CD4-positive, CD25-positive, alpha-beta regulatory T cell (primary cell): ENCODE measurements at places on chromosomes 6 and 20. TPM values are rescaled to one million over a fixed set of nuclear protein-coding genes. Genes with fewer than 3 reads are reported as not detected.

GRCh38 chr6:167479901-167480648 is 155.2 kb downstream of the TTLL2 start:
- DNase-seq: no peak

The LY6G6F gene
- total RNA-seq: 1.5 TPM

DNA sequence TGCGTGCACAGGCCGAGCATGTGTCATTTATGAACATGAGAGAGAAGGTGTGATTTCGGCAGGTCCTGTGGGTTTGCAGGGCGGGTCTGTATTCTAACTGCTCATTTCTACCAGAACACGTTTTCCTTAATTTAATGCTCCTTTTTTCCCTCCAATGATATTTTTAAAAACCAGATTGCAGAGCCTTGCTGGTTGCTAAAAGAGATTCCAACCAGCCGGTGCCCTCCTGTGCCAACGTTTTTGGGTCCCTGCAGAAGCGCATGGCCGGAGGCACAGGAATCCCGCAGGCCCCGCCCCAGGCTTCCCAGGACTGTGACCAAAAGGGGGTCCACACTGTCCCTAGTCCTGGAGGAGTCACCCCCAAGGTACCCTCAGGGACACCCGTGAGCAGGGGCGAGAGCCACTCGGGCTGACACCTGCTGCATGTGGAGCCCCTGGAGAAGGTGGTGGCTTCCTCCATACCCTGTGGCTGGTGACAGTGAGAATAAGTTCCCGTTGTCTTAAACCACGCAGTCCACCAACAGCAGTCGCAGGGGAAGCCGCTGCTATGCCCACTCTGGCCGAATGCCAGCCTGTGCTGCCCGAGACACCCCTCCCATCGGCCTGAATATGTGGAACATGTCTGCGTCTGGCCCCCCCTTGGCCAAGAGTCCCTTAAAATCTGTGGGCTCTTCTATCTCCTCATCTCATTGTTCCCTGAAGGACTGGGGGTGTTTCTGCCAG is 15.7 kb upstream of the NTSR1 start:
- DNase-seq: no peak

GRCh38 chr6:87407901-87408720 is at the start of gene CFAP206:
TSS of gene CFAP206 (plus strand) at chr6:87407972. CDS start at chr6:87409840, 1,868 bp downstream.
- DNase-seq: peak; percentile 82

GRCh38 chr20:15991279-15991678 is 582.0 kb downstream of the KIF16B start:
- no peak for DNase-seq

The C4B gene
- total RNA-seq: 3.6 TPM

DNA sequence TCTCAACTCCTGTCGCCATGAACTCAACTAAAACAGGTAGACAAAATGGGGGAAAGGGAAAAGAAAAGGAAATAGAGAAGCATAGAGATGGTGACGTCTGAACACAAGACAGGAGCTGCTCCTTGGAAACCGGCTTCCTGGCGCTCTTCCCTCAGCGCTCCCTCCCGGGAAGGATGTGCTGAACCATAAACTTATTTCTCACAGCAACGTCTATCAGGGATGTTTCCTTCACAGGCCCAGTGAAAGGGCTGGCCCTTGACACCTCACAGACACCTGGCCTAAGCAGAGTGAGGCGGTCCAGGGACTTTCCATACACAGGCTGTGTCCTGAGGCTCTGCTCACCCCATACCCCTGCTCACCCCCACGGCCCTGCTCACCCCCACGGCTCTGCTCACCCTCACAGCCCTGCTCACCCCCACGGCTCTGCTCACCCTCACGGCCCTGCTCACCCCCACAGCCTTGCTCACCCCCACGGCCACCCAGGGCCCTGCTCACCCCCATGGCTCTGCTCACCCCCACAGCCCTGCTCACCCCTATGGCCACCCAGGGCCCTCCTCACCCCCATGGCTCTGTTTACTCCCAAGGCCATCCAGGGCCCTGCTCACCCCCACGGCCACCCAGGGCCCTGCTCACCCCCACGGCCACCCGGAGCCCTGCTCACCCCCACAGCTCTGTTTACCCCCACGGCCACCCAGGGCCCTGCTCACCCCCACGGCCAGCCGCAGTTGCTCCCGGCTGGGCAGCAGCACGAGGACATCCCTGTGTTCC is 653 bp downstream of the FRMD1 start:
- DNase-seq: no peak

DNA sequence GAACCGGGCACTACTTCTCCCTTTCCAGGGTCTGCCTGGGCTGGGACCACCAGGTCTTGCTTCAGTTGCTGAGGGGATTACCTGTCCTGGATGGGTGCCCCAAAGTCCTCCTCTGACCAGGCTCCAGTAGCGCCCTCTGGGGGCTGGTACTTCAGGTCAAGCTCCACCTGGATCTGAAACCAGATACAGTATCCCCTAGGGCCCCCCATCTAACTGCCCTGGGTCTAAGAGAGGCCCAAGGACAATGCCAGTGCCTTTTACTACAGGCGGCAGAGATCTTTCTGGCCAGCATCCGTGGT is 11.2 kb upstream of the SPAG4 start:
- no peak for DNase-seq

DNA sequence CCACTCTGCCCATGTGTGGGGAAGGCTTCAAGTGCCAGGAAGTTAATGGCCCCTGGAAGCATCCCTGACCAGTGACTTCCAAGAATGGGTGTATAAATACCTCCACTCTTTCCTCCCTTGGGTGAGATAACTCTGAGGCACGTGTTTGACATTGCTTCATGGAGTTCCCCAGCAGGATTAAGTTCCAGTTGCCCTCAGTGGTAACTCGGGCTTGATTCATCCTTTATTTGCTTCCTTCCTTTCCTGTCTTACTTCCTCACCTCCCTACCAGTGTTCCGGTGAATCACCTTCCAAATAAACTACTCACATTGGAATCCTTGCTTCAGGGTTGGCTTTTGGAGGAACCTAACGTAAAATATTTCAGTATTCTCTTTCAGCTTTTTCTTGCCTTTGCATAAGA is 84.6 kb upstream of the JAG1 start:
- DNase-seq: no peak

DNA sequence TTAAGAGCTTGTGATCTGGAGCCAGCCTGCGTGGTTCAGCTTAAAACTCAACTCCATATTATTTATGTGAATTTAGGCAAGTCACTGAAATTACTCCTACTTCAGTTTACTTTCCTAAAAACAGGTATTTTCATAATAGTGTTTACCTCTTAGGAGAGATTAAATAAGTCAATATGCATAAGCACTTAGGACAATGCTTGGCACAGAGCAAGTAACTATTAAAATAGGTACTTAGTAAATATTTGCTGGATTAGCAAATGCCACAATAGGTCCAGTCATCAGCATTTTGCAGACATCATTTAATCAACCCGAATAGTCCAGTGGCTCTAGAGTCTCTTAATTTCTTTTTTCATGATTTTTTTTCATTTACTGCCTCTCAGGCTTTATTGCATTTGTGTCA is 78.6 kb upstream of the PTPRK start:
- no peak for DNase-seq

The CLPSL1 gene
- not detected for total RNA-seq

The TCF15 gene
- total RNA-seq: not detected

DNA sequence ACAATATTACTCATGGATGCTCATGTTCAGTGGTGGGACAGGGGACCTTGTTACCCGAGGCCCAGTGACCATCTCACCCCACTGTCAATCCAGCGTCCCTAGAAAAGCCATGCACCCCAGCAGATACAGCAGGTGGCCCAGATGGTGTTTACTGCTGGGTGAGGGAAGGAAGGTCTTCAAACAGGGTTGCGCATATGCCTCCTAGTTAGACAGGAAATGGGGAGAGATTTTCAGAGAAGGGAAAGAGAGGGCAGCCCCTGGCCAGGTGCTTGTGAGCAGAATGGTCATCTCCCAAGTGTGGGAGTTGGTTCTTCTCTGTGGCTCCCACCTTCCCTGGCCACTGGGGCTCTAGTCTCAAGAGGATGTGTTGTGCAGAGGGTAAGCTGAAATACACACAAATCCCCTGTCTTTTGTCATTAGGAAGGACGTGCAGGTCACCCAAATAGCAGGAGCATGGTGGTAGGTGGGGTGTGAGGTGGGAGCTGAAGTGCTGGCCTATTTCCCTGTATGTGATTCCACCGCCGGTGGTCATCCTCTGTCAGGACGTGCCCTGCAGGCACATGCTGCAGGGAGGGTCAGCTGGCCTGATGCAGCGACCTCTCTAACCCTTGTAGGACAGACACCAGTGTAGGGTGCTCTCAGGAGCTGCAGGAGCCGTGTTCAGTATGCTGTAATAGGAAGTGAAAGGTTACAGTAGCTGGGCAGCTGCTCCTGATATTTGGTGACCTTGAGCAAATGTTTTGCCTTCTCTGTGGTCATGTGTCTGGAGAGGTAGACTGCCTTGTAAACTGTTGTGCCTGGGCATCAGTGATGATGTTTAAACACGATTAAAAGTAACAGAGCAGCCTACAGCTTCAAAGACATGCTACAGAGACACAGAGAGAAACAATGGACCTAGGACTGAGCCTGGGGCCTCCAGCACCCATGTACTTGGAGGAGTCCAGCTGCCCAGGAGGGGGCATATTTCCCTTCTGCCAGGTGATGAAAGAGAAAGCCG is 3.2 kb upstream of the CST3 start:
- DNase-seq: no peak

DNA sequence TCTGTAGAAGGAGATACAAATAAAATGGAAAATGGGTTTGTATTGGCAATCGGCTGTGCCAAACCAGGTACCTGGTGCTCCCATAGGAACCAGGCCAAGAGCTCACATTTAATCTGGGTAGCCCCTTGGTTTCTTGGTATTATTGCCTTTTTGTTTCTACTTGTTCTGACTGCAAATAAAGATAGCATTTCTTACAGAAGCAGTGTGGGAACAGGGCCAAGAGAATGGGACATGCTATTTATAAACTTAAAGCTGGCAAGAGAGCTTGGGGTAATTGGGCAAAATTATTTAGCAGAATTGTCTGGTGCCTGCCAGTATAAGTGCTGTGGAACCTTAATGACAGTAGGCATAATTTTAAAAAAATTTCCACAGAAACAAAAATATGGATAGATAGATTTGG is 113.5 kb upstream of the GLP1R start:
- DNase-seq: no peak

The KIFC1 gene
- 8.7 TPM for total RNA-seq

The NMBR gene
- total RNA-seq: not detected

The BTNL2 gene
- total RNA-seq: not detected

- DNase-seq: no peak
These were observed 10.3 kb upstream of the CYP24A1 start for GRCh38 chr20:54184071-54184470.

DNA sequence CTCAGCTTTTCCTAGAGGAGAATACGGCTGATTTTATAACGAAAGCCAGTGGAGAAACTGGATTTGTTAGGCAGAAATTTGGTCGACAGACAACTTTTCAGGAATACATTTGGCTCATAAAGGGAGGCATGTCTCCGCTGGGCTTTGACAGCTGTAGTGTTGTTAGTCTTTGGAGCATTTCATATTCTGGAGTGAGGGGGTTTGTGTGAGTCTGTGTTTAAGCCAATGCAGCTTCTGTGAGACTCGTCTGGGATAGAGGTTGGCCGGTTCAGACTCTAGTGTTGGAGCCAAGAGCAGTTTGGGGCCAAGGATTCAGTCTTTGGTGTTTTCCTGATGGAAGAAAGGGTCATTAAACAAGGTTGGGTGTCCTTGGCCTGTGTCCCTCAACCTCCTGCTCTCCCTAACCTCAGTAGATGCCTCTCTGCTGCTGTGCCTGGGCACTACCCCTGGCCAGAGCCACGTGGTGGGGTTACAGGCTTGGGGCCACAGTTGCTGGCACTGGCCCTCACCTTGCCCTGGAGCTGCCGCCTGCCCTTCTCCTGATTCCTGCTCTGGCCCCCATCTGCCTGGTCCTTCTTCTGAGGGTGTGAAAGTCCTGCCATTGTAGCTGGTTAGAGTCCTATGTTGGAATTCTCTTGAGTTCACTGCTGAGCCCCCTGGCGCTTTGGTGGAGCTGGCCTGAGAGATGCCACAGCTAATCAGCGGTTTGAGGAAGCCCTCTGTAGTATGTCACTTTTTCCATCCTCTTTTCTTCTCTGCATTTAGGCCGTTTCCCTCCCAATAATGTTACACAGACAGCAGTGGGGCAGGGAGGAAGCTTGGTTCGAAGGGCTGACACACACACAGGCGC is 6.9 kb downstream of the PTK7 start:
- no peak for DNase-seq

- DNase-seq: no peak
These were observed 106.6 kb downstream of the SGK1 start for GRCh38 chr6:134211297-134211696.

- no peak for DNase-seq
These were observed 9.0 kb downstream of the EEF1A1 start for GRCh38 chr6:73511796-73512195.

The WFDC10B gene
- total RNA-seq: not detected

GRCh38 chr6:151695156-151695555 is 112.3 kb upstream of the ESR1 start:
- no peak for DNase-seq

The PNISR gene
- total RNA-seq: 301 TPM

DNA sequence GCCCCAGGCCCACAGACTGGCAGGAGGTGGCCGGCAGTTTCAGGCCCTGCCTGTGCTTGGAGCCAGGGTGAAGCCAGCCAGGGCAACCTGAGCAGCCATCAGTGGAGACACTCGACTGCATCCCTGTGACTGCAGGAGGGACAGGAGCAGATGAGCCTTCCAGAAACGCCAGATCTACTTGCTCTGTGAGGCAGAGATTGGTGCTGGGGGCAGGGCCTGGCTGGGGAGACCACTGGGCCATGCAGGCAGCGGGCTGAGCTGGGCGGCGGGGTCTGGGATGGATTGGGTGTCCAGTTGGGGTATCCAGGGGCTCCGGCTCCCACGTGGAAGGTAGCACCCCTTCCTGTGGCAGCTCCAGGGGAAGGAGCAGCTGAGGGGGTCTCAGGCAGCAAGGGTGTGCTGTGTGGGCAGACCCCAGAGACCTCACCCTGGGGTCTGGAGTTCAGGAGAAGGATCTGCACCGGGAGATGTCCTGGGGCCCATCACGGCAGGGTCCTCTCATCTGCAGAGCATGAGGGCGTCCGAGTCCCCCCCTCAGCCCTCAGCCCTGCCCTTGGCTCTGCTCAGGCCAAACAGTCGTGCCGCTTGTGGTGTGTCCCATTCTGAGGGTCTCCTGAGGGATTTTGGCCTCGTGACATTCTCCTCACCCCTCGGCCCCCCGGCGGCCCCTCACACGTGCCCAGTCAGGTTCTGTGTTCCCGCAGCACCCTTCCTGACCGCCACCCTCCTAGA is 334.9 kb downstream of the TAF4 start:
- DNase-seq: no peak

DNA sequence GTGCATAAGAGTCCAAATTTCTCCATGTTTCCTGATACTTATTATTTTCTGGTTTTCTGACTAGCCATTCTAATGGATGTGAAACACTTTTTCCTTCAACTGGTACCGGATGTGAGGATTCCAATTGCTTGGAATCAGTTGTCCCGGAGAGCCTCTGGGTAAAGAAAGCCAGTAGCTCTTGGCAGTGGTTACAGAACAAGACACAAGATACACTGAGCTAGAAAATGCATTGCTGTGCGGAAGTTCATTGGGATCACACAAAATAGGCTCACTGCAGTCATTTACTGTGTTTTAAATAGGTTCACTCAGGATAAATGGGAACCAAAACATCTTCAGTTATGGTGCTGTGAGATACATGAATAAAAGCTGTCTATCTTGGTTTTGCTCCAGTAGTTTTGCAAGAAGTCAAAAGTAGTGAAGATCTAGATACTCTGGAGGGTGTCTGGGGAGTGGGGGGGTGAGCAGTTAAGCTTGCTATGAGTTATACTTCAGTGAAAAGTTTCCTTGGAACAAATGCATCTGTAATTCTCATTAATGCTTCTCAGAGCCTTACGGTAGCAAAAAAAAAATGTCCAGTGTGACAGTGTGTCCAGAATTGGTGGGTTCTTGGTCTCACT is 54.4 kb upstream of the RNF182 start:
- DNase-seq: no peak

The ADGRG6 gene
- 0.74 TPM for total RNA-seq

The GGTLC1 gene
- not detected for total RNA-seq

The MYLK4 gene
- total RNA-seq: 0.91 TPM
